ENCODE measurements at places on chromosomes 2 and 18.

DNA sequence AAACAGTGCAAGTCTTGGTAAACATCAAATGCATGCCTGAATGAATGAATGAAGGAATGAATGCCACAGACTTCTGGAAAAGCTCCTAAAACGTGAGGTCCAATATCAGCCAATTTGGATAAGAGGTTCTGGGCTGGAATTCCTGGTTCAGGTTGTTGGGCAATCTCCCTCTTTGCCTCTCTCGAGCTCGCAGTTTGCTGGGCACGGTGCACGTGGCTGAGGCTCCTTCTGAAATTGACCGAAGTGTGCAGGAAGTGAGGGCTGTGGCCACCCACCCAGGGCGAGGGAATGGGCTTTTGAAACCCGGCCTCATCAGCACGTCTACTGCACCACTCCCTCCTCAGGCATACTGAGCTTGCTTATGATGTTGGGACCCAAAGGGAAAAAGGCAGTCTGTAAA, 288.8 kb upstream of the HS6ST1 start:
- DNase-seq, result no peak

DNA sequence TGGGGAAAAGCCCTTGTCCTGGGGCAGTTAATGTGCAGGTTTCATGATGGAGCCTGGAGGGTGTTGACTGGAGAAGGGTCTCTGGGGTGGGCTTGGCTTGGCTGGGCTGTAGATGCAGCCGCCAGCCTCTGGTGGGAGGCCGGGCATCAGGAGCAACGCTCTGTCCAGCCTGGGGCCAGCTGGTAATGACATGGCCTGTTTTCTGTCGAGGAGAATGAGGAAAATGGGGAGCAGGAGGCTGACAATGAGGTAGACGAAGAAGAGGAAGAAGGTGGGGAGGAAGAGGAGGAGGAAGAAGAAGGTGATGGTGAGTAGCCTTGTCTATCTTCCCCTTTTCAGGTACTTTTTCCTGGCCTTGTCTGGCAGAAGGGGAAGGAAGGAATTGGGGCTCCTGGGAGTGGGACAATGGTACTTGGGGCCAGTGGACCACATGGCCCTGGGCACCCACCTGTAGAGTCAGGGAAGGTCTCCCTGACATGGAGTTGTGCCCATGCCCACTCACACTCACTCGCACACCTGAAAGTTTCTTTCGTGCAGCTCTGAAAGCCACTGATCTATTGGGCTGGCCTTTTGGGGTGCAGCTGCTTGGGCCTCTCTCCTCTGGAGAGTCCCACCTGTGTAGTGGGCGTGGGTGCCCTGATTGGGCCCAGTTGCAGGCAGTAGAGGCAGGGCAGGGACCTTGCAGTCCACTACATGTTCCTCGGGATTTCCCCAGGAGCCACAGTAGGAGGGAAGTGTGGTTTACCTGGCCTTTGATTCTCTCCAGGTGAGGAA, 3.5 kb downstream of the PTMA start:
- no peak for DNase-seq

DNA sequence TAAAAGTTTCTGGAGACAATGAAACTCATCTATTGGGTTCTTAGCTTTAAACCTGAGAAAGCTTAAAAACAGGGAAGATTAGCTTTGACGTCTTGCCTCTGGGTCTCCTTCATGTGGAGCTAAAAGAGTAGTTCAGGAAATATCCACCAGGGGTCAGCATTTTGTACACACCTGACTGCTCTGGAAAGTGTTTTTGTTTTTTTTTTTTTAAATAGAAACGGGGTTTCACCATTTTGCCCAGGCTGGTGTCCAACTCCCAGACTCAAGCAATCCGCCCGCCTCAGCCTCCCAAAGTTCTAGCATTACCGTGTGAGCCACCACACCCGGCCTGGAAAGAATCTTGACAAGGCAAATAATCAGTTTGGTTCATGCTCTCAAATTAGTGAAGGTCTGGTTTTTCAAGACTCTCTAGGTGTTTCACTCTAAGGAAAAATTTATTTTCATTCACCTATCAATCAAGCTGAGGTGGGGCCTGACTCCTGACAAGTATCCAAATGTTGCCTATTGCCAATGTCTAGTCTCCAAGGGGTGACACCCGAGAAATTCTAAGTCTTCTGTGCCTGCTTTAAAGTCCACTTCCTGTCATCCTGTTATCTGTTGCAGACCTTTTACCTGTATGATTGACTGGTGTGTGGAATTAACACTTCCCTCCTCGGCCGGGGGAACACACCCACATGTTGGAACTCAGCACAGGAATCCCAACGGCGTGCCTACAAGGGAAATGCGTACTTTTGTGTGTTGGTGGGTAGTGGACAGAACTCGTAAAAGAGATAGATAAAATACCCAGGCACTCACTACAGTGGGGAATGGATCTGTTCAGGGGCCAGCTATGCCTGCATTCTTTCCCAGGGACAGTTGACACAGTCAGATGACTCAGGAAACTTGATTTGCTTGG, 11.3 kb downstream of the IL1RN start:
- no peak for DNase-seq

DNA sequence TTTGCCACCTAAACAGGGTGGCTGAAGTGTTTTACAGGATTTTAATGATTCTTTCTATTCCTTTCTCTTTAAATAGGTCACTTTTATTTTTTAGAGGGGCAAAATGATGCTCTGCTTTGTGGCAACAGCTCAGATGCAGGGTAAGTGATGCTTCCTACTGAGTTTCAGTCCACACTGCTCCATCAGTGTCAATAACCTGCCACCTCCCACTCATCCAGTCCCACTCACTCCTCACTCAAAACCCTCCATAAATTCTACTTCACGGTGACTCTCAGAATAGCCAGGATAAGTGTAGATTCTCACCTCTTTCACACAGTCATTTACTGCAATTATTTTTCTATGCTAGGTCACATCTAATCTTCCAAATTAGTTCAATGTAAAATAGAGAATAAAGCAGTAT, 72.7 kb downstream of the SCN2A start:
- DNase-seq, result no peak

DNA sequence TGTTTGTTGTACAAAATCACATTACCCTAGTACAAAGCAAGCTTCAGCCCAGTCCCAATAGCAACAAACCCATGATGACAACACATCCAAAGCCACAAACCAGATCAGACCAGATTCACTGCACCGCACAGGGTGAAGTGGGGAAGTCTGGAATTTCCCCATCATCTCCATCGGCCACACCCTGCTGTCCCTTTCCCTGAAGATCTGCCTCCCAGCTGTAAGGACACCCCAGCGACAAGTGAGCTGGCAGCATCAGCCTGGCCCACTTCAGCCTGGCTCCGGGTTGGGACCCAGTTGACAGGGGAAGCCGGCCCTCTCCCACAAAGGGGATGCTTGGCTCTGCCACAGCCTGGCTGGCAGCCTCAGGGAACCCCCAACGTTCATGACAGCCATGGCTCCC, 207.6 kb downstream of the MGAT5 start:
- DNase-seq, result no peak

GRCh38 chr18:78727057-78727739, 252.4 kb upstream of the SALL3 start:
- no peak for DNase-seq

DNA sequence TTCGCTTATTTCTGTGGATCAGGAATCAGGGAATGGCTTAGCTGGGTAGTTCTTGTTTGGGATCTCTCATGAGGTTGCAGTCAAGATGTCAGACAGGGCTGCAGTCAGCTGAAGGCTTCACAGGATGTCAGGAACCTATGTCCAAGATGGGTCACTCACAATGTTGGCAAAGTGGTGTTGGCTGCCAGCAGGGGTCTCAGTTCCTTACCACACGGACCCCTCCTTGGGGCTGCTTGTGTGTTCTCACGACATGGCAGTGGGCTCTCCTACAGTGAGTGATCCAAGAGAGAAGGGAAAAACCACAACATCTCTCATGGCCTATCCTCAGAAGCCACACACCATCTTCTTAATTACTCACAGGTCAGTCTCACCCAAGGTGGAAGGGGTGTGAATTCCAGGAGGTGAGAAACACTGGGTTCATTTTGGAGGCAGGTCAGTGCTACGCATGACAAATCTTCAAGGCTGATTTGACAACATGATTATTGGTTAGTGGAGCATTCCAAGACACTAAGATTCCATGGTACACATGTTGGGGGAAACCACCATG, 1.3 kb upstream of the ANTXR1 start:
- no peak for DNase-seq

DNA sequence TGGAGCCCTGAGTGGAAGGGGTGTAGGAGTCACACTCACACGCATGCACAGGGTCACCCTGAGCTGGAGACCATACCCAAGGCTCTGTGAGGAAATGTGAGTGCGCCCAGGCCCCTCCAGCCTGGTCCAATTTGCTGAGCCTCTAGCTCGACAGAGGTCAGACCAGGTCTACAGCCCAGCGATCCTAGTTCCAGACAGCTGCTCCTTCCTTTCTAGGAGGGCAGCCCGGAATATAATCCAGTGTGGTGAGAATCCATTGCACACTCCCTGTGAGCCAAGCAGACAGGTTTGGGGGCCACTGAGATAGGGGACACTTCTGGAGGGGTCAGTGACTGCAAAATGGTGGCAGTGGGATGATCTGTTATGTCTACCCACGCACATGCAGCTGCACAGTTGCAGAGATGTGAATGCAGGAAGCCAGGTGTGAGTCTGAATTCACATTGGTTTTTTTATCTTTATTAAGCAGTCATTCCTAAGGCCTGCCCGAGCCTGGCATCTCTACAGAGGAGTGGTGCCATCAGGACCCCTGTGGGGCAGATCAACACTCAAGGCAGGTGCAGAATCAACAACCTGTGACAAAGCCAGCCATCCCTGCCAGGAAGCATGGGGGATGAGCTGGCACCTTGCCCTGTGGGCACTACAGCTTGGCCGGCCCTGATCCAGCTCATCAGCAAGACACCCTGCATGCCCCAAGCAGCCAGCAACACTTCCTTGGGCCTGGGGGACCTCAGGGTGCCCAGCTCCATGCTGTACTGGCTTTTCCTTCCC, at the start of gene GPR148:
GPR148 (plus strand) TSS at position 522 of the 768 bp plus-strand sequence; CDS start at position 604, 82 bp downstream.
- peak; percentile 50 for DNase-seq

DNA sequence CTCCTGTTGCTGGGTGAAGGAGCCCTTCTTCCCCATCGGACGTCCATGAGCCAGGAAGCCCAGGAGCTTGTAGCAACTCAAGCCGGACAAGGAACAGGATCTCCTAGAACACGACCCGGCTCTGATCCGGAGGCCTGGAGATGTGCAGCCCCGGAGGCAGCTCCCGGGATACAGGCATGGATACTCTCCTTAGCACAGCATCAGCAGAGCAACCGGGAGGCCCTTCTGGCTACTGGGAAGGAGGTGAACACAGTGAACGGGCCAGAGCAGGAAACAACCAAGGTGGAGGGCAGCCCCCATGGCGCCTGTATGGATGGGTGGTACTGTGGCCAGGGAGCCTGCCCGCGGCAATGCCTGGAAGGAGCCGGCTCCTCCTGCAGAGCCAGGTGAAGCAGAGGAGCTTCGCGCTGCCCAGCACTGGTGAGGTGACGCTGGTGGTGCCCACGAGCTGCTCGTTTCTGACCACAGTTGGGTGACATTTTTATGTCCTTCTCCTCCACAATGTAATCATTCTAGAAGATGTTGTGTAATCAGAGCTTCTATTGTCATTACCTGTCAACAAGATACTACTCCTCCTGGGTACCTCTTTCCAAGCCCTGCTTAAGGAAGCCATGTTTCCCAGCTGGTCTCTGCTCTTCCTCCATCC, 94.3 kb downstream of the TWIST2 start:
- no peak for DNase-seq

GRCh38 chr2:195407783-195408182, 249.2 kb upstream of the SLC39A10 start:
- DNase-seq, result no peak

GRCh38 chr2:10934308-10934978, 22.7 kb downstream of the KCNF1 start:
- DNase-seq, result no peak

- DNase-seq, result no peak
Measured at GRCh38 chr18:12769644-12770440, 67.0 kb downstream of the PSMG2 start.

GRCh38 chr2:37917281-37918228, 7.5 kb upstream of the RMDN2 start:
- no peak for DNase-seq

DNA sequence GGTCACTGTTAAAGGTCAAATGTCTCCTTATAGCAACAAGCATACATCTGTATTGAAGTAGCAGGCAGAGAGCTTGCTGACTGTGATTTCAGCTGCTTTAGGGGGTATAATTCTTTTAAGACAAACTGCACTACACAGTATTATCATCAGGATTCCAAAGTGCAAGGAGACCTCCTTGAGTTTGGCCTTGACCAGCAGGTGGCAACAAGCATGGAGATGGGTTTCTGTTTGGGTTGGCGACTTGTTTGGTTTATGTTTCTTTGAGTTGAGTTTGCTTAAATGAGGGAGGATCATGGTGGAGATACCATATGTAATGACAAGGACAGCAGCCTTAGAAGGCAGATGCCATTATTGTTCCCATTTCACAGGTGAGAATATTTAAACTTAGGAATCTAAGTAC, 681.0 kb upstream of the ID2 start:
- no peak for DNase-seq

- no peak for DNase-seq
Measured at GRCh38 chr2:70258532-70258875, 567 bp downstream of the PCYOX1 start.

GRCh38 chr2:217951521-217952247, 51.1 kb downstream of the TNS1 start:
- no peak for DNase-seq

DNA sequence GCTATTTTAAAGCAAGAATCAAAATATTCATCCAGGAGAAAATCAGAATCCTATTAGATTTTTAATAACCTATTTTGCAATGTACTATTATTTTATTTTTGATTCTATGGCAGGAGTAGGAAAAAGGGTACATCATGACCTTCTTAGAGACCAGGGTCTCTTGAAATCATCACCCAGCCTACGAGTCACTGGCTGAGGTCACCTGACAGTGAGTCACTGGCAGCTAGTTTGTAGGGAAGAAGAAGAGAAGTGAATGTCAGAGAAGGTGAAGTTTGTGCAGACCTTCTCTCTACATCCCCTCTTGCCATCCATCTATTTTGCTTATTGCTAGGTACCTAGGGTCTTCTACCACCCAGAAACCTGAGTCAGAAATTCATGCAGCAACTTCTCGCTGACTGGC, 144.2 kb downstream of the ALK start:
- DNase-seq, result no peak

DNA sequence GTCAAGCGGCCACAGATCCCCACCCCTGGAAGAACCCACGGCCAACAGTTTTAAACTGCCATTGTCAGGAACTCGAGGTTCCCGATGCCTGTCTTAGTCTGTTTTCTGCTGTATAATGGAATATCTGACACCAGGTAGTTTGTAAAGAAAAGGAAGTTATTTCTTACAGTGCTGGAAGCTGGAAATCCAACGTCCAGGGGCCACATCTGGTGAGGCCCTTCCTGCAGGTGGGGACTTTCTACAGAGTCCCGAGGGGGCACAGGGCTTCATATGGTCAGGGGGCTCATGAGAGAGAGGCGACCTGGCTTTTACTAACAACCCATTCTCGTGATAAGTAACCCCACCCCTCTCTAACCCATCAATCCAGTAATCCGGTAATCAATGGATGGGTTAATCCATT, 501.6 kb upstream of the MYT1L start:
- DNase-seq, result no peak

- DNase-seq, result no peak
Measured at GRCh38 chr2:135585586-135585985, 54.3 kb downstream of the R3HDM1 start.

GRCh38 chr2:119683074-119683712, 4.2 kb downstream of the TMEM177 start:
- DNase-seq, result no peak

- no peak for DNase-seq
Measured at GRCh38 chr18:38944446-38945024, 1378.9 kb upstream of the CELF4 start.

Measured in NCI-H1417 treated with DMSO at 0.1 percent for 48 hours (cell line).